ENCODE measurements at places on chromosomes 7 and 10.
A peak's percentile ranks its signal among the peaks of the same experiment; 100 is the strongest.

GRCh38 chr7:34850681-34851080, 186.6 kb downstream of the DPY19L1 start:
- DNase-seq: no peak

DNA sequence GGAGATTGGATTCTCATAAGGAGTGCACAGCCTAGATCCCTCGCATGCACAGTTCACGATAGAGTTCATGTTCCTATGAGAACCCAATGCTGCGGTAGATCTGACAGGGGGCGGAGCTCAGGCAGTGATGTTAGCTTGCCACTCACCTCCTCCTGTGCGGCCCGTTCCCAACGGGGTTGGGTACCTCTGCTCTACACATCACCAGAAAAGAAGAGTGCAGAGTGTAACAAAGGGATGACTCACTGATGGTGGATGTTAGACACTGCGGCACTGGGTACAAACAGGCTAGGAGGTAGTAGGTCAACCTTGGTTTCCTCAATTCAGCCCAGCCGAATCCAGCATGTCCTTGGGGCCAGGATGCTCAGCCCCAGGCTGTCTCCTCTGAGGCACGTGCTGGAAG, 66.8 kb upstream of the CHST15 start:
- DNase-seq: no peak

GRCh38 chr10:6151087-6151977, 51.4 kb upstream of the PFKFB3 start:
- peak; percentile 48 for DNase-seq

GRCh38 chr10:71424496-71425194, 27.9 kb downstream of the CDH23 start:
- no peak for DNase-seq

GRCh38 chr10:60662917-60663614, 115.2 kb upstream of the CDK1 start:
- DNase-seq: no peak

- no peak for DNase-seq
Observed at GRCh38 chr7:50679218-50680007, 103.3 kb downstream of the GRB10 start.

DNA sequence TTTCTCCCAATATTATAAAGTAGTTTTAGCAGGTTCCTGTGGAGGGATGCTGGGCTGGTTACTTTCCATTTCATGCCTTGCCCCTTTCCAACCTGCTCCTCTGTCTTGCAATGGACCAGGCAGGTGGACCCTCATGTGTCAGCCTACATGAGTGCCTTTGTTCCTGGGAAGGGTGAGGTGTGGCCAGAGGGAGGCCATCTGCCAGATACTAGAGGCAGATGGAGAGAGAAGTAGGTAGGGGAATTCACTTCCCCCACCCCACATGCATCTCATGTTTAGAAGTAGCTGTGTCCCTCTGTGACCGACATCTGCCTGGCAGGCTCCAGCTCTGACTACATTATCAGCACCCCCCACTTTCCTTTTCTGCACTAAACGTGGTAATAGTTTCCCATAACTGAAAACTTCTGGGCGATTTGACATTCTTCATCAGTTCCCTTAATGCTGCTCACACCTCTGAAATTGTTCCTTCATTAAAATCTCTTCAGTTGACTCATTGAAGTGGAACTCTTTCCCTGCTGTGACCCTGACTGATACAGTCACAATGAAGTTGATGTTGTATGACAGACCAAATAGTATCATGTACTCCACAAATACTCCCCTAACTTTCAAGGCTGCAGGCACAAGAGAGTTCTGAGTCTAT, 396.3 kb upstream of the FZD8 start:
- DNase-seq: no peak

DNA sequence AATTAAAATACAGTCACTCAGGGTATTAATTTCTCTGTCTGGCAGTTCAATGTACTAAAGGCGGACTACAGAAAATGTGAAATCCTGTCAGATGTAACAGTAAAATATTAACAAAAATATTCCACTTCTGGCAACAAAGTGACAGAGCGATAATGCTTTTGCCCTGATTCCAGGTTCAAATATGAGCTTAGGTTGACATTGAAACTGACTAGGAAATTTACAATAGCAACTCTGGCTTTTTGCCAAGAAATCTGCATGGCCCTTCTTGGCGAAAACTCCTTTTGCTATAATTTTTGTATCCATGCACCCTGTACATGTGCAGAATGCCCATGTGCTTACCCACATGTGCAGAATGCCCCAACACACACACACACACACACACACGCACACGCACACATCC, 552.2 kb downstream of the MDFIC start:
- DNase-seq: no peak

GRCh38 chr10:22682237-22683139, 31.9 kb downstream of the PIP4K2A start:
- peak; percentile 53 for DNase-seq

- DNase-seq: no peak
Observed at GRCh38 chr10:49644035-49644646, 30.3 kb downstream of the CHAT start.

DNA sequence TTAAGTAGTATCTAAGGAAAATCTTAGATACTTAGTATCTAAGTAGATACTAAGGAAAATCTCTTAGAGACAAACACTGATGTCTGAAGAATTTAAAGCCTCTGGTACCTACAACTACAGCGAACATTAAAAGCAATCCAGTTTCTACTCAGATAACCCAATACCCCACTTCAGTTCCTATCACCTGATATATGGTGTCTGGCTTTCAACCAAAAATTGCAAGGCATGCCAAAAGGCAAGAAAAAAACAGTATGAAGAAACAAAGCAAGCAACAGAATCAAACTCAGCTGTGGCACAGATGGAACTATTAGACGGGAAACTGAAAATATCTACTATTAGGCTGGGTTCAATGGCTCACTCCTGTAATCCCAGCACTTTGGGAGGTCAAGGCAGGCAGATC, 31.1 kb downstream of the ARHGAP12 start:
- DNase-seq: no peak

DNA sequence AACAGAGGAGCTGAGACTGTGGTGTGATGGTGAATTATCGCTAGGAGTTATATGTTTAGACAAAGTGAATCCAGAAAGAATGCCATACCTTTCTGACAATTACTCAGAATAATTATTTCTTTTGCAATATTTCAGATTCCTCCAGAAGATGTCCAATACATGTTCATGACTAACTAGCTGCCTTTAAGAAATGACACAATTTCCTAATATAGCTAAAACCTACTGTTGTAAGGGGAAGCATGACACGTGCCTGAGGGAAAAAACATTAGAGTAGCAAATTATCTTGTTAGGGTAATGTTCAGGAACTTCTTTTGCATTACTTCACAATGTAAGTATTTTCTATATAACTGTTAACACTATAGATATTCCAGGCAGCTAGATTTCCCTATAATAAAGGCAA, 150.3 kb downstream of the COL28A1 start:
- no peak for DNase-seq

GRCh38 chr10:120559800-120560199, 102.8 kb downstream of the PLPP4 start:
- DNase-seq: no peak

DNA sequence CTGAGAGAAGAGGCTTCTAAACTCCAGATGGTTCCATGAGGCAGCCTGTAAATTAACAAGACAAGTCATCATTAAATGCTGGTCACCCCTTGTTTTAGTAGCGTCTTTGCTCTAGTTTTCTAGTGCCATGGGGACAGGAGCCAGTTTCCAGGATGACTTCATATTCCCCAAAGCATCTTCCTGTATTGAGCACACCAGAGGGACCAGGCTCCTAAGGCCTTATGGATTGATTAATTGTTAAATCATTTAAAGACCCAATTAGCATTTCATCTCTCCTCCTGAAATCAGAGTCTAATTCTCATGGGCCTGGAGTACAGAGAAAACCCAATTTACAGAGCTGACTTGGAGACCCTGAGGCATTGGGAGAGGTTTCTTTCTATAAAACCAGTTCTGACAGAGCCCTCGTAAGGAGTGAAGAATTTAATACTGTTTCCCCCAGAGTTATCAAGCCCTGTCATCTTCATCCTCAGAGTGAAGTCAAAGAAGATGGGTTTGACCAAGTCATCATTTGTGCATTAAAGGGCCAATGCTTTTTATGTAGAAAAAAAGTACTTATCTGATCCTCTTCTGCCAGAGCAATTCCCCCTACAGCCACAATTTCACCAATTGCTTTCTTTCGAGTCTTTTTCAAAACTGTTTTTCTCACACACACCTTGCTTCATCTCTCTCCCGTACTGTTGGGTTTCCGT, 678.7 kb downstream of the SDK1 start:
- no peak for DNase-seq

DNA sequence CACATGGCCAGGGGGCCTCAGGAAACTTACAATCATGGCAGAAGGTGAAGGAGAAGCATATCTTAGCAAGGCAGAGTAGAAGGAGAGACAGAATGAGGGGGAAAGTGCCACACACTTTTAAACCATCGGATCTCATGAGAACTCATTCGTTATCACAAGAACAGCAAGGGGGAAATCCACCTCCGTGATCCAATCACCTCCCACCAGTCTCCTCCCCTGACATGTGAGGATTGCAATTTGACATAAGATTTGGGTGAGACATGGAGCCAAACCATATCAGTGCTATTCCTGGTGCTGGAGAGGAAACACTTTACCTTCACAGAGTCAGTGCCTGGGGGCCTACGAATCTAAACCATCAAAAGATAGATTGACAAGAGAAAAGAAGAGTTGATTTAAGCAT, 61.8 kb downstream of the LGI1 start:
- no peak for DNase-seq

DNA sequence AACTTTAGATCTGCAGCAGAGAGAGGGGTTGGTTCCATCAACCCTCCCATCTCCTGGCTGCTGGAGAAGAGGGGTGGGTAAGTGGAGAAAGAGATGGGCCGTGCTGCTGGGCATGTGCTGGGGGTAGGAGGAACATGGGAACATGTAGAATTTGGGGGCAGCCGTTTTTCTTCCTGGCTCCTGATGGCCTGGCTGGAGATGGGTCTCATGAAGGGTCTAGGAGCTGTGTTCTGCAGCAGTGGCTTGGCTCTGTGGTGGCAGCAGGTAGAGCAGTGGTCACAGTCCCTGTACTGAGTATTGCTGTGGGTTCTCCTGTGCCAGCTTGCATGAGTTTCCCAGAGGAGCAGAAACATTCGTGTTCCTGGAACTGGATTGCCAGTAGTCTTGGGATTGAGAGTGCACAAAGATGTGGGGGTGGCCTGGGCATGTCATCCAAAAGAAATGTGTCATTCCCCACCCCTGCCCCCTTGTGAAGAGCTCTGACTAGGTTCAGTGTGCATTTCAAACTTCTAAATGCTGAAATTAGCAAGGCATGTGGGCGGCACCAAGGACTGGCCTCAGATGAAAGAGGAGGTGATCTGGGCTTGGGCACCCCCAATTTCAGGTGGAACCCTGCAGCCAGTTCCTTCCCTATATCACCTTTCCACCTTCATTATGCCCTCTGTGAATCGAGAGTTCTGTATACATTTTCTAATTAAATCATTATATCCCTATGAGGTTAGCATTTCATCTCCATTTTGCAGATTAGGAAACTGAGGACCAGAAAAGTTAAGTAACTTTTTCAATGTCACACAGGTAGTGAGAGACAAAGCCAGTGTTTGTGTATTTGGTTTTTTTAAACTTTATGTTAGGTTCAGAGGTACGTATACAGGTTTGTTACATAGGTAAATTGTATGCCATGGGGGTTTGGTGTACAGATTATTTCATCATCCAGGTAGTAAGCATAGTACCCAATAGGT, 2.1 kb downstream of the CHST3 start:
- DNase-seq: no peak

GRCh38 chr10:29869593-29869992, 189.8 kb downstream of the JCAD start:
- no peak for DNase-seq

DNA sequence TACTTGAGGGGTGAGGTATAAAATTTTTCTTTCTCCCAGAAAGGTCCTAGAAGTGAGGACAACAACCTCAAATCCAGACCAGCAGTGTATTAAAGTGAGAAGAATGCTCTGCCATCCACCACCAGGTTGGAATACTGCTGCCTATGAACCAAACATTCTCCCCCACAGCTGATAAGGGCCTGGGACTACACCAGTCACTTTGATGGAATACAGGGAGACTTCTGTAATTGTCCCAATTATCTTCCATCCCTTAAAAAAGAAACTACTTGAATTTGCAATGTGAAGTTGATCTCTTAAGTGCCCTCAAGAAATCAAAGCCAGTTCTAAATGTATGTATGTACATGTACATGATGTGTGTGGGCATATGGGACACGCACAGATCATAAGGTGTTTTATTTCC, 3.0 kb downstream of the TBX20 start:
- no peak for DNase-seq

GRCh38 chr10:91307489-91307888, 87.0 kb downstream of the PCGF5 start:
- no peak for DNase-seq

GRCh38 chr7:107931740-107932515, 40.9 kb downstream of the DLD start:
- DNase-seq: no peak

GRCh38 chr10:77231884-77232610, 405.6 kb downstream of the KCNMA1 start:
- DNase-seq: no peak

GRCh38 chr10:71462062-71462935, 65.6 kb downstream of the CDH23 start:
- DNase-seq: no peak

GRCh38 chr7:282621-283020, 7.3 kb upstream of the FOXL3 start:
- DNase-seq: no peak

- DNase-seq: no peak
Observed at GRCh38 chr10:53744746-53745145, 972.2 kb upstream of the MBL2 start.

GRCh38 chr10:50993771-50994251, 80.5 kb upstream of the PRKG1 start:
- no peak for DNase-seq

DNA sequence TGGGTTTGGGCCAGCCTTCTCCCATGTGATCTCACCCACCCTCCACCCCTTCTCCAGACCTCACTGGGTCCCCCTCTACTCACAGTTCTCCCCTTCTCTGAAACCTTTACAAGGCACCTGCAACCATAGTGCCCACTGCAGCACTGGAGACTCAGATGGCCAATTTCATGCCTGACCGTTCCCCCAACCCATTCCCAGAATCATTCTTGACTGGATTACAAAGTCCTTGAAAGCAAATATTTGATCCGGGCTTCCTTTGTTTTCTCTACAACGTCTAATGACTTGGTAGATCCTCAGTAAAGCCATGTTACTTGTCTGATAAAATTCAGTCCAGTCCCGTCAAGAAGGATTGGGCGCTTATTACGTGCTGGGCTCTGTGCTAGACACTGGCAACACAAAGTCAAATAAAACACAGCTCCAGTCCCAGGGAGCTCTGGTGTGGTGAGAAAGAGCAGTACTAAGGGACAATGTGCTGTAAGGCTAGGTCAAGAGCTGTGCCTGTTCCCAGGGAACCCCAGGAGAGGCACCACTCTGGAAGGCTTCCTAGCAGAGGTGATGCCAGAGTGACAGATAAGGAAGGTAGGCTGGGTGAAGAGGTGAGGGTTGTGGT, 36.5 kb downstream of the SH3PXD2A start:
- DNase-seq: no peak

- no peak for DNase-seq
Observed at GRCh38 chr7:47715631-47716068, 133.7 kb upstream of the TNS3 start.

GRCh38 chr10:13490503-13490902, 38.3 kb downstream of the BEND7 start:
- DNase-seq: no peak

- no peak for DNase-seq
Observed at GRCh38 chr7:108454674-108455550, 1.3 kb downstream of the NRCAM start.

GRCh38 chr7:898460-898854, 22.1 kb downstream of the GET4 start:
- DNase-seq: no peak

Data from activated naive CD4-positive, alpha-beta T cell treated with Interleukin-2 at 50 U/mL for 16 hours (primary cell).